ENCODE measurements at places on chromosomes 3 and 15. TPM values are rescaled to one million over a fixed set of nuclear protein-coding genes. Genes with fewer than 3 reads are reported as not detected.

The CPNE9 gene
- total RNA-seq, result not detected

The RBMS3 gene
- 24.9 TPM for total RNA-seq

The GPR62 gene
- total RNA-seq, result not detected

The TRIP4 gene
- 8.7 TPM for total RNA-seq

The P2RY14 gene
- not detected for total RNA-seq

The ROPN1 gene
- total RNA-seq, result not detected

The ATP13A4 gene
- total RNA-seq, result 0.13 TPM

The KNL1 gene
- 16.5 TPM for total RNA-seq

The CFAP100 gene
- total RNA-seq, result not detected

The COL7A1 gene
- total RNA-seq, result 0.32 TPM

The KLHL24 gene
- total RNA-seq, result 62.7 TPM

The DPPA2 gene
- total RNA-seq, result not detected

The IL17RB gene
- total RNA-seq, result not detected

The ARHGEF26 gene
- 1.3 TPM for total RNA-seq

The PRKCI gene
- 25.4 TPM for total RNA-seq

The FAM227B gene
- 1.3 TPM for total RNA-seq

The CCDC33 gene
- not detected for total RNA-seq

The CFAP20DC gene
- total RNA-seq, result 0.81 TPM

The APOD gene
- total RNA-seq, result 8.9 TPM

The OXTR gene
- 1.1 TPM for total RNA-seq

The MLF1 gene
- 5.3 TPM for total RNA-seq

The AMT gene
- total RNA-seq, result 1.4 TPM

The SERINC4 gene
- total RNA-seq, result not detected

The CSPG4 gene
- 4.7 TPM for total RNA-seq

The MYH15 gene
- total RNA-seq, result under 0.01 TPM

The PLIN1 gene
- not detected for total RNA-seq

The COLQ gene
- total RNA-seq, result 1.7 TPM

The SUCNR1 gene
- under 0.01 TPM for total RNA-seq

The SPATA12 gene
- total RNA-seq, result 0.13 TPM

The ROBO2 gene
- under 0.01 TPM for total RNA-seq

The IRAK2 gene
- total RNA-seq, result 44.3 TPM

The AP4E1 gene
- 12.7 TPM for total RNA-seq

The PYGO1 gene
- total RNA-seq, result 0.32 TPM

The TPRG1 gene
- total RNA-seq, result not detected

The APBA2 gene
- total RNA-seq, result 3.1 TPM

The CLDN16 gene
- 0.06 TPM for total RNA-seq

The KCNMB3 gene
- total RNA-seq, result 2.1 TPM

The GABRG3 gene
- total RNA-seq, result not detected

The GJD2 gene
- total RNA-seq, result not detected

The ACTR8 gene
- total RNA-seq, result 28.8 TPM

The GABRR3 gene
- not detected for total RNA-seq

The LDHAL6B gene
- total RNA-seq, result not detected

The BNIP2 gene
- total RNA-seq, result 175 TPM

The ZNF385D gene
- 3.2 TPM for total RNA-seq

The CPLX3 gene
- total RNA-seq, result not detected

The ACTC1 gene
- 0.49 TPM for total RNA-seq

The RBP2 gene
- not detected for total RNA-seq

The GRK7 gene
- under 0.01 TPM for total RNA-seq

The IL12A gene
- total RNA-seq, result 0.76 TPM

The ARL6IP5 gene
- total RNA-seq, result 75.3 TPM

The SEMA5B gene
- under 0.01 TPM for total RNA-seq

The MYO5C gene
- 19.4 TPM for total RNA-seq
